ENCODE measurements at places on chromosomes 3 and 15.

GRCh38 chr3:150022381-150023238 is 51.9 kb upstream of the PFN2 start:
- DNase-seq = no peak

DNA sequence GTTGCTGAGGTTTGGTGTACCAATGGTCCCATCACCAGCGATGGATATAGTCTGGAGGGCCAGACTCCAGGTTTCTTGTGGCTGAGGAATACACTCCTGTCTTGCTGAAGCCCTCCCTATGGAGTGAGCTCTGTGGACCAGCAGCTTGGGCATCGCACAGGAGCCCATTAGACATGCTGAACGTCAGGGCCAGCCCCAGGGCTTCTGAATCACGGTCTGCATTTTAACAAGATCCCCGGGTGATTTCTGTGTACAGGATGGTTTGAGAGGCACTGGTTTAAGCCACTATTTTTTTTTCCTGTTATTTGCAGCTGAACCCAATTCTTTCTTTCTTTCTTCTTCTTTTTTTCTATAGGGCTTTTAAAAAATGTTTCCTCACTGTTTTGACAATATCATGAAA is 69.5 kb upstream of the XCR1 start:
- no peak for DNase-seq

DNA sequence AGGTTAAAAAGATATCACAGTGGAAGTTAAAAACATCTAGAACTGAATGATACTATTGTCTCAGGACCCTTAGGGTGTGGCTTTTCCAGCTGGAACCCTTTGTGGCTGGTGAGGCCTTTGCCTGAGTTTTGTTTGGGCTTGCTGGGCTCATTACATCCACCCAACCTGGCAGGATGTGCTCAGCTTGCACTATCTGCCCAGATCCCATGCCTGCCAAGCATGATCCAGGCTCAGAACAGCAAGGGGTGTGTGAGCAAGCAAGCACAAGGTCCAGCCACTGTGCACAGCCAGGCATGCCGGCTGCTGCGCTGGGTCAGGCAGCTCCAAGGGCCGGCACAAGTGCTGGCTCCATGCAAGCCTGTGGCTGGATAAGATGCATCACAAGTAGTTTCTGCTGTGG is 512.7 kb upstream of the CDIN1 start:
- no peak for DNase-seq

GRCh38 chr3:185753354-185753753 is 71.5 kb downstream of the IGF2BP2 start:
- DNase-seq = no peak

GRCh38 chr3:23071758-23072157 is 131.4 kb upstream of the UBE2E2 start:
- DNase-seq = no peak

DNA sequence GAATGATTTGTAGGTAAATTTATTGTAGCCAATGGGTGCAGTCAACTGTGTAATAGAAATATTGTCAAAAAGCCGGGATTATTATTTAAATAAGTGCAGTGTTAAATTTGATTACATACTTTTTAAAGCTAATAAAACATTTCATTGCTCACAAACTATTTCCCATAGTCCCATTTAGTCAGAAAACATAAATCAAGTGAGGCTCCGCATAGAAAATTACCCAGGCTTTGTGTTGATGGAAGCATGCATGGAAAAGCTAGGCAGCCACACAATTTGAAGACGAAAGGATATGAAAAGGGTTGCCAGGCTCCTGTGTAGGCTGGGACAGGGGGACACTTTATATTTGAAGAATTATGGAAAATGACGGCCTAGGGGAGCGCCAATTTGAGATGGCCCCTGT is 82.3 kb downstream of the LRTM1 start:
- DNase-seq = no peak

DNA sequence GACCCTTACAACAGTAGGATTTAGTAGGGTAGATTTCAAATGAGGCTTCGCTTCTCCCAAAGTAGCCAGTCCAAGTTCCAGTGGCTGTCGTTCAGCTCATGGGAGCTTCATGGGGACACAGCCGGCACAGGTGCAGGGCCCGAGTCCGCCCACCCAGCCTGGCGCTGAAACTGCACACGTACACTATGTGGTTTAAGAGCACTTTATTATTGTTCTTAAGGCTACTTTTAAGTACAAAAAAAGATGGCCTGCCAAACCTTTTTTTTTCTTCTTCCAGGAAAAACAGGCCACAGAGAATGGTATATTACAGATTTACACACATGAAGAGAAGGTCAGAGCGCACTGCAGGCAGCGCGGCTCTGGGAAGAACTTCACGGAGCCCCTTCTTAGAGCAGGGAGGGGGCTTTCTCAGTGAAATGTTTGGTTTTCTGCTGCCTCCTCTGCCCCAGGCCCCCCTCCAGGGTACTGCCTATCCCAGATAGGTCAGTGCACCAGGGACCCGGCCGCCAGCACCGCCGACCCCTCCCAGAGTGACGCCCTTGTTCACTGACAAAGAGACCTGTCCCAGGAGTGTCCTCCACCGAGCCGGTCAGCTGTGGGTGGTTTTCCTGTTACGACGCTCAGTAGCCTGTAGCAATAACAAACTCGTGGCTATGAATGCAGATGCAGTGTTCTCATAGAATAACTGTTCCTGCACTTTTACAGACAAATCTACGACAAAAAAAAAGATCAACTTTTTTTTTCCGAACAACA is 87.7 kb downstream of the VGLL4 start:
- peak; percentile 50 for DNase-seq

GRCh38 chr3:55860049-55860721 is 373.1 kb upstream of the WNT5A start:
- no peak for DNase-seq

GRCh38 chr15:68582236-68582635 is 3.4 kb downstream of the CORO2B start:
- no peak for DNase-seq

GRCh38 chr15:62740141-62741004 is 302.2 kb upstream of the TPM1 start:
- no peak for DNase-seq

DNA sequence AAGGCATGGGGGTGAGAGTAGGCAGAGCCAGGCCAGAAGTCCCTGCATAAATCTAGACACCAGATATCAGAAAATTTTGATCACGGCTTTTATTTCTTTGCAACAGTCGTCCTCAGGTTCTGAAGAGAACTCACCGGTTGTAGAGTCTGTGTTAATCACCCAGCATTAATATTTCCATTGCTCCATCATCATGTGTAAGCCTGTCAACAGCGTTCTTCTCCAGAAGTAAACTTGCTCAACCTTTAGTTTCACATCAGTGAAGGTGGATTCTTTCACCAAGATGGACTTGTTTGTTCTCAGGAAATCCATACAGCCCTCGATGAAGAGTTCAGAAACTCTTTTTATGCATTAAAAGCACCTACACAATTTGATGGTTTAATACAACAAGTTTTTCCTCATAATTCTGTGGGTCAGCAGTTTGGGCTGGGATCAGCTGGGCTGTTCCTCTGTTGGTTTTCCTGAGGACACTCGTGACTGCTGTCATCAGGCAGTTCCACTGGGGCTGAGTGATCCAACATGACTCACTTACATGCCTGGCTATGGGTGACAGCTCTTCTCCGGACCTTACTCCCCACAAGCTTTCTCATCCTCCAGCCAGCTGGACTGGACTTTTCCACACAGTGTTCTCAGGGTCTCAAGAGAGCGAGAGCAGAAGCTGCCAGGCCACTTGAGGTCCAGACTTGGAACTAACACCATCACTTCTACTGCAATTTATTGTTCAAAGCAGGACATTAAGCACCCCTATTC is 303.4 kb downstream of the ZNF621 start:
- DNase-seq = peak; percentile 49

DNA sequence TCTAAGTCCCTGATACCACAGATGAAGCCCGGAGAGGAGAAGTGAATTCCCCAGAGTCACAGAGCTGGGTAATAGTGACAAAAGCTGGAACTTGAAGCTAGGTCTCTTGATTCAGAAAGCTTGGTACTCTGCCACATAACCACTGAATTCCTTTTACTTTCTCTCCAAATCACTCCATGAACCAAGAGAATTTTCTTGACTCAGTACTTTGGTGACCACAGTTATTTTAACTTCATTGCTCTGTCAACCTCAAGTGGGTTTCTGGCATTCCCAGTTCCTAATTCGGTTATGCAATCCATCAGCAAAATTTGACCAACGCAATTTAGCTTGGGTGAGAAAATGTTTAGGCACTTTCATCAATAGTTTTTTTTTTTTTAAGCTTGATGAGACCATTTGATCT is 61.0 kb upstream of the PPARG start:
- DNase-seq = no peak

GRCh38 chr3:31840252-31840651 is 140.8 kb downstream of the OSBPL10 start:
- no peak for DNase-seq

DNA sequence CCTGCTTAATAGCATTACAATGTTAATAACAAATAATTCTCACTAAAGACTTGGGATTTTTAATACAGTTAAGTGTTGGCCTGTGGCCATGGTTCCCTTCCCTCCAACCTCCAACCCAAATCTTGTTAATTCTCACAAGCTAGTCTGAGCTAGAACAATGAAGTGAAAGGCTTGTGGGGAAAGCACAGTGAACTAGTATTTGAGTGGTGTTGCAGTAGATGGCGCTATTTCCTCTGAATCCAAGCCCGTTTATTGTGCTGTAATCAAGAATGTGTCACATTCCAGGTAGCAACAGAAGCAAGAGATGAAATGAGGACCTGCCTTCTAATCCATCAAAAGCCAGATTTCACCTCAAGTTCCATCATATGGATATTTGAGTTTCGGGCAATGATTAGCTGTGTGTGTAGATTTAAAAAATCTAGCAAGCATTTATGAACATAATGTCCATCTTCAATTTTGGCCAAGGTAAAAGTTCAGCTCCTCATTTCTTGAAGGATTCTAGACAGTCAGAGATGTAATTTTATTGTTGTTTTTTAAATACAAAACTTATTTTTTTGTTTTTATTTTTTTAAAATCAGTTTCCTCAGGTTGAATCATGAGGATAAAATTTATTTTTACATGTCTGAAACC is 160.7 kb downstream of the SQOR start:
- DNase-seq = peak; percentile 77

- no peak for DNase-seq
These were observed 103.0 kb downstream of the LARS2 start for GRCh38 chr3:45491344-45491743.

DNA sequence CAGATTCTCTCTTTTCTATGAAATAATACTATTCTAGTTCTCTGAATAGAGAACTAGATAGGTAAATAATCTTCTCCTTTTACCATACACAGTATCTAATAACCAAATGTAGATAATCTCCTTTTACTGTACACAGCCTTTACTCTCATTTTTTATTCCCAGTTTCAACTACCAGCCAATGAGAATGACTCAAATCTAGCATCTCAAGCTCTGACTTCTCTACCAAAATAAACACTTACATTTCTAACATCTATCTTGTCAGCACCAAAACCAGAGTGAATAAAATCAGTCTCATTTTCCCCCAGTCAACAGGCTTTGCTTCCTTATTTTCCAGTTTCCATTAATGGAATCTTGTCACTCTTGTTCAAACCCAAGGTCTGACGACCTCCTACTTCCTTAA is 36.9 kb downstream of the LRRFIP2 start:
- no peak for DNase-seq

GRCh38 chr3:60363817-60364216 is 887.4 kb downstream of the FHIT start:
- no peak for DNase-seq

DNA sequence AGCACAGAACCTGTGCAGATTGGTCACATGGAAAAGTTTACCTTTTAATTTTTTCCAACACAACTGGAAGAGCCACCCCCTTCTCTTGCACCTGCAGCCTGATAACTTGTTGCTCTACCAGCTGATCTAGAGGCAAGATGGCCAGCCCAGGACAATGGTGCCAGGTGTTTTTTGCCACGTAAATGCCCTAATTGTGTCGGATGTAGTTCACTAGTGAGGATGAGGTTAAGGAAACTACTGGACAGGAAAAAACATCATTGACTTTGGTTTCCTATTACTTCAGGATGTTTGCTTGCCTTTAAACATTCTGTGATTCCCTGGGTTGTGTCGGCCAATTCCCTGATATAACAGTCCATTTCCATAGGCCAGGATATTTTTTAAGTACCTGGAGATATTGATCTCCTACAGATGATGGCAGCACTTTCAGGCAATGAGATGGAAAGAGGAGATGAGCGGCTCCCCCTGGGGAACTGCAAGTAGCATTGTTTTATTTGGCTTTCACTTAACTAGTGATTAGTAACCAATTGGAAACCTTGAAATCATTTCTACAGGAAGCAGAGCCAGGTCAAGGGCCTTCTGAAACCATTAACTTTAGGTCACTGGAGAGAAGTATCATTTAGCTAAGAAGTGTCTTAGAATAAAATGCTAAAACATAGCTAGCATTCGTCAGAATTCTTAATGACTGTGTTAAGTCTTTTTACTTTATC is 72.5 kb downstream of the OSBPL10 start:
- peak; percentile 54 for DNase-seq

- no peak for DNase-seq
These were observed 20.3 kb downstream of the PLXNB1 start for GRCh38 chr3:48409291-48410201.
